K562 (cell line): ENCODE measurements at places on chromosomes 12 and 14.
A peak's percentile ranks its signal among the peaks of the same experiment; 100 is the strongest.

GRCh38 chr14:92551044-92551841 lies 37.7 kb downstream of the RIN3 start:
- DNase-seq = no peak

DNA sequence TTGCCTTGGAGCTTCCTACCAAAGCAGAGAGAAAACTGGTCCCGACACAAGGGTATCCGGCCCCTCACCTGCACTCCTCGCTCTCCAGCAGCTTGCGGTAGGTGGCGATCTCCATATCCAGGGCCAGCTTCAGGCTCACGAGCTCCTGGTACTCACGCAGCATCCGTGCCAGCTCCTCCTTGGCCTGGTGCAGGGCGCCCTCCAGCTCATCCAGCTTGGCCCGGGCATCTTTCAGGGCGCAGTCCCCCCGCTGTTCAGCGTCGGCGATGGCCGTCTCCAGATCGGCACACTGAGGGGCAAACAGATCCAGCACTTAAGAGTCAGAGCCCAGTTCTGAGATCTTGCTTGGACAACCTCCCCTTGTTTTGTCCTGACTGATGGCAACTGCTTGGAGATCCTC lies 13.7 kb downstream of the KRT72 start:
- DNase-seq = no peak

GRCh38 chr12:100574187-100575074 lies 947 bp downstream of the GAS2L3 start:
- DNase-seq = no peak

- DNase-seq = peak; percentile 37
Measured at GRCh38 chr12:101854747-101855146, 22.6 kb upstream of the DRAM1 start.

DNA sequence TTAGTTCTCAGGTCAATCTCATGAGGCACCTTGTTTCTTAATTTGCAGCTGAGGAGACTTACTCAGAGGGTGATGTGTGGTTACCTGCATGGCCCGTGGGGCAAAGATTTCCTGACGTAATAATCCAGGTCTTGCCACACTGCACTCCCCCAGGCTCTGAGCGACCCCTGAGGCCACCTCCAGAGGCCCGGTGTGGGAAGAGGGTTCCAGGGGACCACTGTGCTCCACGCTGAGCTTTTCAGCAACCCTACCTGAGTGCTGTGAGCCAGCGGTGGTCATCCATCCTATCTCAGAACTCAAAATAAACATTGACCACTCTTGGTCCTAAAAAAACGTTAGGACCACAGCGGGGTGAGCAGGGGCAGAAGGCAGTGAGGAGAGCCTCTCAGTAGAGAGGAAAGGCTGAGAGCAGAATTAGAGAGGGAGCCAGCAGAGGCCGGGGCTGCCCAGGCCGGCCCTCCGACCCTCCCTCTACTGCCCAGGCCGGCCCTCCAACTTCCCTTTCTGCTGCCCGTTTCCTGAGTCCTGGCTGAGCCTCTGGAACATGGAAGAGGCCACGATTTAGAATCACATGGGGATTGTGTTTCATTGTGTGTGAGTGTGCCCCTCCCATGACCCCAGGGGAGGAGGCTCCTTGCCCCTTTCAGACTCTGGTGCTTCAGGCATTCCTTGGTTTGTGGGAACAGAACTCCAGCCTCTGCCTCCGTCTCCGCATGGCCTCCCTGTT lies 188.2 kb upstream of the DIO3 start:
- no peak for DNase-seq

GRCh38 chr14:95313707-95314106 lies 6.0 kb downstream of the CLMN start:
- no peak for DNase-seq

DNA sequence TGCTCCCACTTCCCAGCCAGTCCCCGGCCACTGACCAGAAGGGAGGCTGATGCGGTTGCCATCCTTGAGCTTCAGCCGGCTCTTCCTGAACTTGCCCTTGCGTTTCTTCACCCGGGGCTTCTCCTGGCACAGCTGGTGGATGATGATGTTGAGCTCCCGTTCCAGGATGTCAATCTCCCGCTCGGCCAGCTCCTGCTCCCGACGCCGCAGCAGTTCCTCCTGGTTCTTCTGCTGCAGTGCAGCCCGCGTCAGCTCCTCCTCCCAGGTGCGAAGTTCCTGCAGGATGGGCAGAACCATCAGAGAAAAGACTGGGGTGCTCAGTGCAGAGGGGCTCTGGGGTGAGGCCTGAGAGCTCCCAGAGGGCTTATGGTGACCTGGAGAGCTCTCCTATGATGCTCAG lies 67.0 kb downstream of the MAP3K9 start:
- DNase-seq = no peak

GRCh38 chr12:47207829-47208248 lies 128.1 kb upstream of the AMIGO2 start:
- no peak for DNase-seq

DNA sequence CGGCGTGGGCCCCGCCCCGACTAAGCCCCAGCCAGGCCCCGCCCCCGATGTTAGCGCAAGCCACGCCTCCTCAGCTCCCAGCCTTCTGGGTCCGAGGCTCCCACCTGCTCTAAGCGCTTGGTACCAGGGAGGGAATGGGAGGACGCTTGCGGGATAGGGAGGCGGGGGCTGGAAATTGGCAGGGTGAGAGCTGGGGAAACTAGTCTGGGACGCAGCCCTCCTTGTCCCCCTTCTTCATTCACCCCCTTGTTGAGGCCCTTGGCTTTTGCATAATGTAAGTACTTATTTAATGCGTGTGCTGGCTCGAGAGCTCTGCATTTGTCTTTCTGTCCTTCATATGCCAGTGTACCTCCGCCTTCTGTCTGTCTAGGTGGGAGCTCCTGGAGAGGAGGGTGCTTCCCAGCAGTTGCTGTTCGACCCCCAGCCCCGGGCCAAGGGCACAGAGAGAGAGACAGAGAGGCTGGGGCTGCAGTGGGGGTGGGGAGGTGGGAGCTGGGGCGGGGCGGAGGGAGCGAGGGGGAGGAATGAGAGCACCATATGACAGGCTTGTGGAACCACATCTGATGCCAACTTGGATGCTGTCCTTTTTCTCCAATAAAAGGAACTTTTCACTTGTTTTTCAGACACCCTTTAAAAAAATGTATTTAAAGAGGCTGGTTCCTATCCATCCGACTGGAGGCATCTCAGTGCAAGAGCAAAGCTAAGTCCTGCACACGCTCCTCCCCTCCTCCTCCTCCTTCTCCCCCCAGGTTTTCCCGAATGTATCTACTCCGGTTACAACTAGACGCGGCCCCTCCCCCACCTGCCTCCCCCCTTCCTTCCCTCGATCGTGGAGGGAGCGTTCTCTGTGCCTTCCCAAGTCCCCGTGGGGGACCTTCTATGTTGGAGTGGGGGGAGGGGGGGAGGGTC lies 25.6 kb upstream of the MAP1LC3B2 start:
- DNase-seq = peak; percentile 89

- no peak for DNase-seq
Measured at GRCh38 chr12:111089616-111090015, 169.2 kb upstream of the MYL2 start.

DNA sequence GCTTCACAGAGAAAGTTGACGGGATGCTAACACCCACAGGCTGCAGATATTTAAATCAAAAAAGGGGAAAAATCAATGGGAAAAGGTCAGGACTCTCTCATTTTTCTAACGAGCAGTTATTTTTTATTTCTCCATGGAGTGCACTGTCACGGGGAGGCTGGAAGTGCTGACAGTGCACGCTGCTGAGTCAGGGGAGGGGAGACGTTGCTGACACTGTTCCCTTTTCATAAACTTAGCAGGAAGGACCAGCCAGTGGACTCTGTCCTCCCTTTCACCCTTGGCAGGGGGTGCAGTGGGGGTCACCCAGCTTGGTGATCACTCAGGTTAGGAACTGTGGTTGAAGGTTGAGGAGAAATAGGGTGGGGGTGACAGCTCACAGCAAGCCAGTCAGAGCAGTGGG lies 65.6 kb upstream of the FUT8 start:
- no peak for DNase-seq

GRCh38 chr14:33950320-33951182 lies at the start of gene EGLN3:
EGLN3 (minus strand) TSS chr14:33951074; CDS start chr14:33950752, 322 bp downstream.
- DNase-seq = peak; percentile 85

DNA sequence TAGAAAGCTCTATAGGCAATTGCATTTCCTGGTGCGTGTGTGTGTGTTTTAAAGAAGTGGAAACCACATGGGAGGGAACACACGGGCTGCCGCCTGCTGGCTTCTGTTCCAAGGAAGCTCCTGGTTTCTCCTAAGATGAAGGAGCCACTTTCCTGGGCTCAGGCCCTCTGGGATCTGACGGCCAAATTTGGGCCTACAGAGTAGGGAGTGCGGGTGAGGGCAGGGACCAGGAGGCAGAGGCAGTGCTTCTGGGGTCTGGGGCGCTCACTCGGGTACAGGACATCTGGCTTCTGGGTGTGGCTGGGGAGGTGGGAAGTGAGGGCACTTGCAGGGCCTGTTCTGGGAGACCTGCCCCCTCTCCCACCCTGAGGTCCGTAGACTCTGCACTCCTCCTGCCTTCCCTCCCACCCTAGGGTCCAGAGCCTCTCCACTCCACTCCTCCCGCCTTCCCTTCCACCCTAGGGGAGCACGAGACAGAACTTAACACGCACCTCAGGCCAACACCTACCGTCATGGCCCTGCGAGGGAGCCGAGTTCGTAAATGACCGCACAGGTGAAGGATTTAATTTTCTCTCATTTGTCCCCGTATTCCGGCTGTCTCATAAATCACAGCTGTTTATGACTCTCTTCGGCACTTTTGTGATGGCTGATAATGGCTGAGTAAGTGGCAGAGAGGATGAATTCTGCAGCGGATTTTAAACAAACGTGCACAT lies 127.7 kb downstream of the KIF26A start:
- no peak for DNase-seq

GRCh38 chr14:49999146-49999761 lies 106.4 kb downstream of the ARF6 start:
- peak; percentile 77 for DNase-seq

DNA sequence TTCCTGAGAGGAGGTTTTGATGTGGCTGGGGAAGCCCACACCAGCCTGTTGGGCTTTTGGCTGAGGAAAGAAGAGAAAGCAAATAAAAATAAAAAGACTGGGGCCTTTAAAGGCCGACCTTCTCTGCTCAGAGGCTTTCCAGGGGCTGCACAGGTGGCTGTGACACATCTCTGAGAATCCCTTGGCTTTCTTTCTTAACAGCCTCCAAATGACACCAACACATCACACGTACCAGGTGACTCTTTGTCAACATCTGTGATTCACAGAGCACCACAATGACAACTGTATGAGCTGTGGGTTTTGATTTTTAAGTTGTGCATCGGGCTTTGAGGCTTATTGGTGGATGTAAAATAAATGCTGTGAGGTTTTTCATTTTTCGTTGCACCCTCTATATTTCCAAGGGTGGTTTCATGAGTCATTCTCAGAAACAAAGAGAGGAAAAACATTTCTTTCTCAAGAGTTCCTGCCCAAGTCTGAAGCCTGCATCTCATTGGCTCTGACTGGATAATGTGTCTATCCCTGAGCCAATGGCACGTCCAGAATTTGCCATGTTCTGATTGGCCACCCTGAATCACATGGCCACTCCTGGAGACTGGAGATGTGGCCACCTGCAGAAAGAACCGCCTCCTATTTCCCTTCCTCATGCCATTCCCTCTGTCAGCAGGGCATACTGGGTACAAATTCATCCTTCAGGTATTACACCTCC lies 349.0 kb downstream of the GLT1D1 start:
- DNase-seq = peak; percentile 37

GRCh38 chr12:11832093-11832492 lies 182.6 kb downstream of the ETV6 start:
- DNase-seq = no peak

- no peak for DNase-seq
Measured at GRCh38 chr12:127205781-127206555, 1061.0 kb upstream of the TMEM132C start.

GRCh38 chr12:115799610-115800009 lies 477.9 kb downstream of the MED13L start:
- DNase-seq = no peak

GRCh38 chr14:105087308-105087962 lies 22.2 kb upstream of the GPR132 start:
- DNase-seq = no peak

- no peak for DNase-seq
Measured at GRCh38 chr14:76203086-76204001, 51.6 kb downstream of the GPATCH2L start.

- DNase-seq = no peak
Measured at GRCh38 chr14:100695423-100695738, 31.3 kb upstream of the DLK1 start.

DNA sequence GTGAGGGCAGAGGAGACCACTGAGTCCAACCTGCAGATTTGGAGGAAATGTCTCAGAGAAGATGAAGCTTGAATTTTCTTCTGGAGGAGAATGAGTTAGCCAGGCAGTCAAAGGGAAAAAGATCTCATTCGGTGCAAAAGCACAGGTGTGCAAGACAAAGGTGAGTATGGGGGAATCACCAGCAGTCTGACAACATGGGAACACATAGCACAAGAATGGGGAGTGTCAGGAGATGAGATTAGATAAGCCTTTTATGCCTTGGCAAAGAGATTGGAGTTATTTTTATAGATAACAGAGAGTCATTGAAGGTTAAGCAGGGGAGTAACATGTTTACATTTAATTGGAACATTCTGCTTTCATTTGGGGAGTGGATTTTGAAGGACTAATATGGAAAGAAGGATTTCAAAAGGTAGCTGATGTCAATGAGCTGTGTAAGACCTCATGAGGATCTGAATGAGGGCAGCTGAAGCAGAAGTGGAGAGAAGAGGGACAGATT lies 171.3 kb upstream of the NTF3 start:
- DNase-seq = no peak

DNA sequence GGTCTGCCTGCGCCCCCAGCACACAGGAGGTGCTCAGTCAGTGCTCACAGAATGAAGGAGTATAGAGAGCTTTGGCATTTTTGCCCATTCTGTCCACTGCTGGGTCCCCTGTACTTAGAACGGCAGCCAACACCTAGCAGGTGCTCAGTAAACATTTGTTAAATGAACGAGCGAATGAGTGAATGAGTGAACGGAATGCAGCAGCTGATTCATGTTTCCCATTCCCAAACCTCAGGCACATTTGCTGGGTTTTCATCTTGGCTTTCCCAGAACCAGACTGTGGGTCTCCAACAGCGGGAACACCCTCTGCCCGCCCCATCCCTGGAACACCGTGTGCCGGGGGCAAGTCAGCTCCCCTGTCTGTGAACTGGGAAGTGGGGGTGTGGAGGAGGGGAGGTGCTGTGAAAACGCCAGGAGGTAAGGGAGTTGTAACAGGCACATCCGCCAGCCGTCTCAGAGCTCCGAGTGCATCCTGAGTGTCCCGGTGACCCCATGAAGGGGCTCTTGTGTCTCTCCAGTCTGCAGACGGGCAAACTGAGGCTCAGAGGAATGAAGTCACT lies 47.3 kb downstream of the SCARB1 start:
- DNase-seq = no peak

DNA sequence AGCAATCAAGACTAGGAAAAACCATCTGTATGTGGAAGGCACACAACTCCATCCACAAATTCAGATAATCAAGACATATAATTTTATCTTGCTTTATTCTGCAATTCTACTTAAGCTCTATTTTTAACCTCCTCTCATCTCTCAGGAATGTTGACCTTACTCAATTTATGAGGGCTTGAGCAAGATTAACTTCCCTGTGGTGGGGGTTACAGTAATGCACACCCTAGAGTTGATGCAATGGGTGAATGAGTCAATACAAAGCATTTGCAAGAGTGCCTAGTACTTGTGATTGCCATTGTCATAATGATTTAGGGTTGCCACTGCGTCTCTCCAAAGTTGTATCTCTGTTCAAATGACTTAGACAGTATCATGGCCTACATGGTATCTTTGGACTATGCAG lies 1598.4 kb upstream of the TMEM132C start:
- DNase-seq = no peak
